Left ventricle myocardium superior (tissue), 1 donor: ENCODE measurements at places on chromosomes 16 and 17.
A peak's percentile ranks its signal among the peaks of the same experiment; 100 is the strongest.

GRCh38 chr16:85940214-85940613, 41.3 kb downstream of the IRF8 start:
- DNase-seq, result no peak

DNA sequence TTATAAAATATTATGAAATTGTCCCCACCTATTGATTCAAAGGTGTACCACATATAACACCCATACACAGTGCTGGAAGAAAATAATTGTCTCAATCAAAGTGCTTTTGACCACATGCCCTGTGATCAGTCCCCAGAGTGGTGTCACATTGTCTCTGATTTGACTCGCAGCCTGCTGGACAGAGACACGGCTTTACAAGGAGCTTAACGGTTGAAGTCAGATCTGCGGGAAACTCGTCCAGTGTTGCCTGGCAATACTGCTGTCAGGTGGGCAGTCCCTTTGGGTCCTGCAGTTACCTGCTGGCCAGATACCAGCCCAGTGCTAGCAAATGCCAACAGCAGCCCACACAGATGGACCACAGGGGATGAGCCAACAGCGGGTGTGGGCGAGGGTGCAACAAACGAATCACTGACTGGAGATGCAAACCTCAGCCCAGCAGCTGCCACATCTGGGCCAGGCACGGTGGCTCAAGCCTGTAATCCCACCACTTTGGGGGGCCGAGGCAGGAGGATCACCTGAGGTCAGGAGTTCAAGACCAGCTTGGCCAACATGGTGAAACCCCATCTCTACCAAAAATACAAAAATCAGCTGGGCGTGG, 26.2 kb upstream of the SSTR2 start:
- no peak for DNase-seq

GRCh38 chr17:42266918-42267766, 9.0 kb downstream of the STAT5B start:
- DNase-seq, result no peak

GRCh38 chr16:86926181-86927094, 348.1 kb downstream of the FOXL1 start:
- DNase-seq, result no peak

DNA sequence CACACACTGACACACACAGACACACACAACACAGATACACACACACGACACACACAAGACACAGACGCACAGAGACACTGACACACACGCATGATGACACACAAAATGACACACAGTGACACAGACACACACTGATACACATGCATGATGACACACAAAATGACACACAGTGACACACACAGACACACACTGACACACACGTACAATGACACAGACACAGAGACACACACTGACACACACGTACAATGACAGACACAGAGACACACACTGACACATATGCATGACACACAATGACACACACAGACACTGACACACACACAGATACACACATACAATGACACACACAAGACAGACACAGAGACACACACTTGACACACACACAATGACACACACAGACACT, 10.3 kb downstream of the CACNG1 start:
- DNase-seq, result no peak

GRCh38 chr17:30380643-30381339, 2.1 kb downstream of the CPD start:
- no peak for DNase-seq

- no peak for DNase-seq
Measured at GRCh38 chr16:47069841-47070584, 73.7 kb downstream of the NETO2 start.

DNA sequence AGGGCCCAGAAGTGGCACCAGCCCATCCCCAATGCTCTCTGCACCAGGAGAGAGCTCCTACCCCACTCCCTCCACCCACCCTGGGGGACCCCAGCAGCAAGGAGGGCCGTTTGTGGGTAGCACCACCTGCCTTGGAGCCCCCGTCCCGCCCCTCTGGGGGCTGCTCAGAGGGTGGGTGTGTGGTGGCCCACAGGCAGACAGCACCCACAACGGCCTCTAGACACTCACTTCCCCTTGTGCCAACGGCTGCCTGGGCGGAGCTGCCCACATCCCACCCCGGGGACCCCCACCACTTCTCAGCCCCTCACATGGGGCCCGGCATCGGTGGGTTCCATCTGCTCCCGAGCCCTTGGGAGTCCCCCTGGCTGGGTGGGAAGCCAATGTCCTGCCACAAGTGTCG, 33.3 kb downstream of the BAHCC1 start:
- DNase-seq, result no peak

DNA sequence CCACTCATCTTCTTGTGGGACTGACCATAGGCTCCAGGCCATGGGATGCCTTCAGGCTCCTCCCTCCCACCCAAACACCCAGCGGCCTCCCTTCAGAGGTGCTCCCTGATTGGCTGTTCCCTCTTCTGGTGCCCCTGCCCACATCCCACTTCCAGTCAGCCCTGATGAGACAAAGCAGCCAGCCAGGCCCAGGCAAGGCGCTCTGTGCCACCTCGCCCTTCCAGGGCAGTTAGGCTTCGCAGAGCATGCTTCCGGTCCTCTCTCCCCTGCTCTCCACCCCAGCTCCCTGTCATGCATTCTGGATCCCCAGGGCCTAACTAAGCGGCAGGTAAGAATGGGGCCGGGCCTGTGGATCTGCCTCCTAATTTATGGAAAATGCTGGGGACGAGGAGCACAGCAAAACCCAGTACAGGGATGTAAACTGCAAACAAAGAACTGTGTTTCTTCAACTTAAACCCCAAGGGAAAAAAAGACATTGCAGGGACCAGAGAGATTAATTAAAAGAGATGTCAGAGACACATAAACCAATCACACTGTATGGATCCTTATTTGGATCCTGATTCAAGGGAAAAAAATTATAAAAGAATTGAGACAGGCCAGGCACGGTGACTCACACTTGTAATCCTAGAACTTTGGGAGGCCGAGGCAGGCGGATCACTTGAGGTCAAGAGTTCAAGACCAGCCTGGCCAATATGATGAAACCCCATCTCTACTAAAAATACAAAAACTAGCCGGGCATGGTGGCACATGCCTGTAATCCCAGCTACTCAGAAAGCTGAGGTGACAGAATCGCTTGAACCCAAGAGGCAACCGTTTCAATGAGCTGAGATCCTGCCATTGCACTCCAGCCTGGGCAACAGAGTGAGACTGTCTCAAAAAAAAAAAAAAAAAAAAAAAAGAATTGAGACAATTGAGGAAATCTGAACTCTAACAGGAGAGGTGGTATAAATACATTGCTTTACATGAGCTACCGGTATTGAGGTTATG, 26.0 kb downstream of the ZDHHC7 start:
- DNase-seq, result peak; percentile 14

GRCh38 chr17:19726631-19727376, 10.4 kb upstream of the SLC47A2 start:
- DNase-seq, result no peak

DNA sequence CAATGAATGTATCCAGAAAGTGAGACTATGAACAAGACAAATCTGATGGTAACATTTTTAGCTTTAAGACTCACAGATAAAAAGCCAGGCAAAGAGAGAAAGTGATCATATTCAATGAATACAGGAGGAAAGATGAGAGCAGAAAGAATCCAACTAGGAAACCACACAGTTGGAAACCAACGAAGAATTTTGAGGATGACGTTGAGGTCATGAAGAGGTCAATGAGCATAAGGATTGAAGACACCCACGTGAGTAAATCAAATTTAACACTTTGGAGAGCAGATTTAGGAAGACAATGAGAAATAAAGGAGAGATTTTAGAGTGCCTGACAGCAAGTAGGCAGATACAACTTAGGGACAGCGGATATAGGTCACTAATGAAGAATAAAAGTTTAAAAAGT, 948.1 kb downstream of the KCNJ2 start:
- DNase-seq, result no peak

DNA sequence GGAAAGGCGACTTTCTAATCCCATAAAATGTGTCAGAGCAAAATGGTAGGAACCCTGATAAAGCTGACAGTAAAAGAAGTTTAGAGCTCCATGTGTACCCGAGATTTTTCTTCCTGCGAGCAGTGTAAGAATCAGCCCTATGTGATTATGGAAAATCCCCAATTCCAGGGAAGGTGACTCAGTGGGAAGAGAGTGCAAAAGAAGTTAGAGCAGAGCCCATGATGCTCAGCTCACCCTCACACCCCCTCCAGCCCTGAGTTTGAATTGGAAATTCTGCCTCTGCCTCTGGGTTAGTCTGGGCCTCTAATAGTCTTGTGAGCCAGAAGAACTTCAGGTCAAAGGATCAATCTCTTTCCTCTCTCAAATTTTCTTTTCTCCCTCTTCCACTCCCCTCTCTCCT, 12.5 kb downstream of the C17orf78 start:
- DNase-seq, result no peak

GRCh38 chr17:49414271-49414621, 436 bp downstream of the PHB1 start:
- no peak for DNase-seq

- no peak for DNase-seq
Measured at GRCh38 chr17:78790552-78790951, 8.5 kb upstream of the CYTH1 start.

DNA sequence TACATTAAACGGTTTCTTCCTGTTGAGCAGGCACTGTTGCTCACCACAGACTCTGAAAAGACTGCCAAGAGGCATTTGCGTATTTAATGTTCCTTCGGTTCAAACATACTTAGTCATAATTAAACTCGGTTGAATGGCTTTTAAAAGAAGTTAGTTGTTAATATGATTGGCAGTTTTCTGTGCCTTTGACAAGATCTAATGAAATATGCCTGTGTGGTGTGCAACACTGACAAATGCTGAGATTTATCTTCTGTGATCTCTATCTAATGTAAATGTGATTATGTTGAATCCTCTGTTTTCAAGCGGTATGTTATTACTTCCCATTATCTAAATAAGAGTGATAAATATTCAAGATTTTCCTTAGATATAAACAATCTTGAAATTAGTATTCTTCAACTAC, 1046.6 kb downstream of the CDH8 start:
- no peak for DNase-seq

DNA sequence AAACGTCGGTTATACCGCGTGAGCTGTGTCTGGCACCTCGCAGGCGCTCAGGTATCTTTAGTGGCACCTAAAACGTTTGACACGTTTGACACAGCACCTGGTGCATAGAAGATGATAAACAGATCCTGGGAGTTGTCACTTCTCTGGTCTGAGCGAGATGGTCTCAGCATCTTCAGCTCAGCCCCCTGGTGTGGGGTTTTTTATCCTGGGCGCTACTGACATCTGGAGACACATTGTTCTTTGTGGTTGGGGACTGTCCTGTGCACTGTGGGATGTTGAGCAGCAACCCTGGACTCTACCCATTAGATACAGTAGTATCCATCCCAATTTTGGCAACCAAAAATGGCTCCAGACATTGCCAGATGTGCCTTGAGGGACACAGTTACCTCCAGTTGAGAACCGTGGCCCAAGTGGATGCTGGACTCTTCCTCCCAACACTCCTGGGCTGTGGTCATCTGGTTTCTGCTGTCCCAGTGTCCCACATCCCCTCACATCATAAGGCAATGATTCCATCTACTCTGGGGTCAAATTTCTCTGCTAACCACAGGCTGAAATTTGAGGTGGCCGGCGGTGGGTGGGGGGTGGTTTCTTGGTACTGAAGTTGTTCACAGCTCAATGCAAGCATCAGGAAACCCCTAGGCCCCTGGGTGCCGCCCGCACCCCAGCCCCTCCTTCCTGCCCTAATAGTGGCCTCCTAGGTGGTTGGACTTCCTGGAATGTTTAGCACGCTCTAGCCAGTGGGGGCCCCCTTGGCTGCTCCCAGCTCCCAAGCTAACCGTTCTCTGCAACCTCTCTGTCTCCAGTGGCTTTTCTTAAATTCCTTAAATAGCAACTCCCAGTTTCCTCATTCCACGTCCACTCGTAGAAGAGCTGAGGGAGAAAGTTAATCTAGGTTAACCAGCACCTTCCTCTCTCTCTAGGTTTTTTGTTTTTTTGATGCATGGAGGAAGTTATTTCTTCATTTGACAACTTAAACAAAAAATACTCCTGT, 124.8 kb downstream of the ABCC1 start:
- DNase-seq, result no peak

GRCh38 chr16:71504901-71505300, 15.8 kb upstream of the ZNF19 start:
- DNase-seq, result no peak

- no peak for DNase-seq
Measured at GRCh38 chr17:74641224-74641957, 17.9 kb upstream of the CD300E start.

GRCh38 chr16:67246081-67246755, 1.1 kb downstream of the FHOD1 start:
- peak; percentile 87 for DNase-seq

DNA sequence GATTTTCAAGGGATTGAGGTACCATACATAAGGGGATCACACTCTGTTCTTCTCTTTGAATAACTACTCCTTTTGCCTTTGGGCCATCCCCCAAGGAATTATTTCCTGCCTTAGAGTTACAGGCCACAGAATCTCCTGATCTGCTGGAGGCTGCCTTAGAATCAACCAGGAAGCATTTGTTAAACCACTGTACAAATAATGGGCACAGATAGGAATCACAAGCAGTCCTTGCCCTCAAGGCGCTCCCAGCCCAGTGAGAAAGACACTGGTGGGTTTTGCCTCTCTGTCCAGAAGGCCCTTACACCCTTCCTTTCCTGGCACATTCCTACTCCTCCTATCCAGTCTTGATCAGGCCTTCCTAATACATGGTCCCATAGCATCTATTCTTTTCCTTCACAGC, 45.9 kb downstream of the MRTFB start:
- DNase-seq, result no peak

GRCh38 chr16:72246423-72246822, 74.5 kb upstream of the PMFBP1 start:
- no peak for DNase-seq

GRCh38 chr17:28968231-28968913, 17.1 kb upstream of the PHF12 start:
- peak; percentile 59 for DNase-seq

DNA sequence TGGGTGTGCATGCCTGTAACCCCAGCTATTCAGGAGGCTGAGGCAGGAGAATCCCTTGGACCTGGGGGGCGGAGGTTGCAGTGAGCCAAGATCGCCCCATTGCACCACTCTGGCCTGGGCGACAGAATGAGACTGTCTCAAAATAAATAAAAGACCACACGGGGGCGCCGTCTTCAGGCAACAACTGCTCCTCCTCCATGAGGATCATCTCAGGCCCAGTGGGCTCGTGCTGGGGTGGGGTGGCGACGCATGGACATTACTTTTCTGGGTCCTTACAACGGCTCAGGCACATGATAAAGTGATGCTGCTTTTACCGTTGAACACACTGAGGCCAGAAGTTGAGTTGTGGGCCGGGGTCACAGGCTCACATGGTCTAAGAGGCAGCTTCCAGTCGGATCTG, 56.2 kb downstream of the PRMT7 start:
- no peak for DNase-seq

- DNase-seq, result no peak
Measured at GRCh38 chr16:82880346-82880745, 253.6 kb downstream of the CDH13 start.

DNA sequence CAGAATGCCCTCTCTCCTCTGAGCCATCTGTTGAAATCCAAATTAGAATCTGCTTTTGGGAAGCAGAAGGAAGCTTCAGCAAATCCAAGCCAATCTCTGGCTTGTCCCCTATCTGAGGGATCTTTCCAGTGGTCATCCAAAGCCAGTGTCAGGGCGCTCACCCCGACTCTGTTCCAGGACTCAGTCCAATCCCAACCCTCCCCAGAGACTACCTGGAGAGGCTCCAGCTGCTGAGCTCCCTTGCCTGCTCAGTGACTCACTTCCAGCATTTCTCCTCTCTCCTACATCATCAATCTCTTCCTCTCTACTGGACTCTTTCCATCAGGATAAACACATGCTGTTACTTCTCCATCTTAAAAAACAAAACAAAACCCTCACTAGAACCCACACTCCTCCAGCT, 2.4 kb downstream of the MATCAP1 start:
- no peak for DNase-seq
